ENCODE measurements at places on chromosomes 3 and 15.

DNA sequence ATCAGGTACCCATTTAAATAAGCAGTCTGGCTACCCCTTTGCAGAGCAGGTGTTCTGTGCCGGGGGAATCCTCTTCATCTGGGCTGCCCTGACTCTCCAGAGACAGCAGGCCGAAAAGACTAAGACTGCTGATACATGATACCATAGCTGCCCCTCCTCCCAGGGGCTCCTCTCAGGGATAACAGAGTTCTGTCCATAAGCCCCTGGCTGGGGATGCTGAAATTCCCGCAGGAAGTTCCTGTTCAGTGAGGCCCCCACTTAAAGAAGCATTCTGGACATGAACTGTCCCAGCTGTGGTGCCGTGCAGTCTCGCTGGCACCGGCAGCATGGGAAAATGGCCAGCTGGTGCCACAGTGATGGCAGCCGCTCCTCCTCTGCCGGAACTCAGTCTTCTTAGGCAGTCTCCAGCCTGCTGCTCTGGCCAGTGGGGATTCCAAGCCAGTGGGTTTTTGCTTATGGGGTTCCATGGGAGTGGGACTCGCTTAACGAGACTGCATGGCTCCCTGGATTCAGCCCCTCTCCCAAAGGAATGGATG, 1026.2 kb downstream of the NAALADL2 start:
- no peak for DNase-seq
- no peak overlapping the region for H3K27ac ChIP-seq
- no peaks in the 10 kb centered on the region for H3K4me1 ChIP-seq
- H3K36me3 ChIP-seq: no peaks in the 10 kb centered on the region
- no peaks in the 10 kb centered on the region for H3K27me3 ChIP-seq

DNA sequence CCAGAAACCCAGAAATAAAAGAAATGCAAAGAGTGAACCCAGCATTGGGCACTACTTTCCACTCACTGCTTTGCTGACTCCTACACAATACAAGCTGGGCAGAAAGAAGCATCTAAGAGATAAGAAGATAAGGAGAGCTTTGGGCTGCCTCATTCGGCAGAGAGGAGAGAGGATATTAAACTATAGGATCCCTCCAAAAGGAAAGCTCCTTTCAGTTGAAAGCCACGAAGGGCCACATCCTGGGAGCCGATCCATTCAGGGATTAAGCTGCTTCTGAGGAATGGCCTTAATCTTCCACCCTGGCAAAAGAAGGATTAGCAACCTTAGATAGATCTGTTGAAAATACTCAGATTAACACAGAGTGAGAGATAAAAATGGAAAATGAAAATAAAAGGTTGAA, 274.9 kb upstream of the PPP2R3A start:
- no peak for DNase-seq
- H3K4me1 ChIP-seq: no peaks in the 10 kb centered on the region
- H3K36me3 ChIP-seq: no peaks in the 10 kb centered on the region

GRCh38 chr3:53525765-53526703, 31.6 kb downstream of the CACNA1D start:
- DNase-seq: no peak
- H3K4me1 ChIP-seq: no peaks in the 10 kb centered on the region
- H3K27me3 ChIP-seq: no peaks in the 10 kb centered on the region
- no peak overlapping the region for H3K4me3 ChIP-seq

DNA sequence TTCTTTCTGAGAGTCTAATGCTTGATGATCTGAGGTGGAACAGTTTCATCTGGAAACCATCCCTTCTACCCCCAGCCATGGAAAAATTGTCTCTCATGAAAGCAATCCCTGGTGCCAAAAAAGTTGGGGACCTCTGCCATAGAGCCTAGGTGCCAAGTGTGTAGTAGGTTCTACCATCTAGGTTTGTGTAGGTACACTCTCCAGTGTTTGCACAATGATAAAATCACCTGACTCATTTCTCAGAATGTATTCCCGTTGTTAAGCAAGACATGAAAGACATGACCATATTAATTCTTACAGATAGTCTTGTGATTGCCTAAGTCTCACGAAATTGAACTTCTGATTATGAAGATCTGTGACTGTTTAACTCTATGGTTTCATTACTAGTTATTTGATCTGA, 68.6 kb downstream of the KAT2B start:
- no peak for DNase-seq
- H3K4me1 ChIP-seq: peaks cover 8% of the 10 kb centered on the region
- no peak overlapping the region for H3K4me3 ChIP-seq
- no peak overlapping the region for H3K27ac ChIP-seq

- H3K27ac ChIP-seq: no peak overlapping the region
- no peaks in the 10 kb centered on the region for H3K4me1 ChIP-seq
- H3K4me3 ChIP-seq: no peak overlapping the region
- DNase-seq: no peak
- H3K27me3 ChIP-seq: no peaks in the 10 kb centered on the region
- no peaks in the 10 kb centered on the region for H3K36me3 ChIP-seq
Observed at GRCh38 chr3:65246561-65246960, 558.8 kb upstream of the ADAMTS9 start.

DNA sequence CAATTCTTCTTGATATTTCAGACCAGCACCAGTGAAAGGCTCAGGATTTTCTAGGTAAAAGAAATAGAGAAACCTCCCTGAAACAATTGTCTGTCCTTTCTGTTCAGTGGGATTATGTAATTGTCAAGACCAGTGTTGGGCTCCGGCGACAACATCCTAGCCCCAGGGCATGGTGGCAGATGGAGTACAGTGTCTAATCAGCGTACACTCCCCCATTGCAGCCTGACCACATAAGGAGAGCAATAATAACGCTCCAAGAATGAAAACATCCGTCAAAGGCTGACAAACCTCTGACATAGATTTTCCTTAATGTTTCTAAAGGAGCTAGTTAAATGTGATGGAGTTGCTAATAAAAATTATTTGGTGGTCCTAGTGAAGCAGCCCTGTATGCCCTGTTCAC, 144.6 kb downstream of the EBLN2 start:
- no peaks in the 10 kb centered on the region for H3K4me1 ChIP-seq
- DNase-seq: no peak
- H3K27ac ChIP-seq: no peak overlapping the region
- no peak overlapping the region for H3K4me3 ChIP-seq
- H3K27me3 ChIP-seq: no peaks in the 10 kb centered on the region
- no peaks in the 10 kb centered on the region for H3K36me3 ChIP-seq

DNA sequence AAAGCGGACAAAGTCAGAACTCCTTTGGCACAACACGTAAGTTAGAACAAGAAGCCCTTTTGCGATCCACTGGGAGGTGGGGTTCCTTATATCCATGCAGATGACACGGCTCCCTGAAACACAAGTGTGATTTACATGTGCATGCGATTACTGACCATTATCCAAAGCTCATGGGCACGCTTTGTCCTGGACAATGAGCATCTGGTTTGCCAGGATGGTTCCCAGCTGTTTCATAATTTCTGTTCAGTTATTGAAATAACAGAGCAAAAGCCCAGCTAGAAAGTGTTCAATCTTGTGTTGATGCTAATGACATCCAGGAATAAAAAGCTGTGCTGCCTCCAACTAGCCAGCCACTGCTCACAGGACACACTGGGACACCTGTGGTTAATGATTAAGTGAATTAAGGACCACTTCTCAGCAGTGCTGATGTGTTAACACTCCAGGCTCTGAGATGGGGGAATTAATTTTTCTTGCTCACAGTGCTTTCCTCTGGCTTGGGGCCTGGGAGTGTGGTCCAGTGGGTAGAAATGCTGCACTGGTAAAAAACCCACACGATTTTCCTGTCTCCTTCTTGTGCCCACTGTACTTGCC, 123.1 kb upstream of the SLC2A2 start:
- no peaks in the 10 kb centered on the region for H3K4me1 ChIP-seq
- no peak overlapping the region for H3K27ac ChIP-seq
- no peak overlapping the region for H3K4me3 ChIP-seq
- peaks cover 40% of the 10 kb centered on the region for H3K36me3 ChIP-seq
- H3K27me3 ChIP-seq: no peaks in the 10 kb centered on the region
- no peak for DNase-seq

DNA sequence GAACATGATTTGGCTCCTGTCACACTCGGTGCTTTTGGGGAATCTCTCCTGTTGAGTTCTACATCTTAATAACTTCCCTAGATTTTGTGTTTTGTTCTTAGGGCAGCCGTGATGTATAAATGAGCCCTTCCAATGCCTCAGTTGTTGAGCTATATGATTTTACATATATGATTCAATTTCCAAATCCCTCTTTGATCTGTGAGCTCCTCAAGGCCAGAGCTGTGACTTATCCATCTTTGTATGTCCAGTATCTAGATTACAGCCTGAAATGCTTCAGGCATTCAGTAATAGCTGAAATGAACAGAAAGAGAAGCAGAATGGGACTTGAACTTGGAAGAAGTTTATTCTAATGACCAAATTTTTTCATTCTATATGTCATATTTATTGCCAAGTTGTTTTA, 26.6 kb downstream of the CGGBP1 start:
- peaks cover 52% of the 10 kb centered on the region for H3K4me1 ChIP-seq
- H3K27me3 ChIP-seq: no peaks in the 10 kb centered on the region
- DNase-seq: no peak

GRCh38 chr3:138062626-138063025, 52.7 kb downstream of the CLDN18 start:
- H3K4me3 ChIP-seq: no peak overlapping the region
- peaks cover 7% of the 10 kb centered on the region for H3K4me1 ChIP-seq
- no peaks in the 10 kb centered on the region for H3K27me3 ChIP-seq
- H3K27ac ChIP-seq: no peak overlapping the region
- no peak for DNase-seq

DNA sequence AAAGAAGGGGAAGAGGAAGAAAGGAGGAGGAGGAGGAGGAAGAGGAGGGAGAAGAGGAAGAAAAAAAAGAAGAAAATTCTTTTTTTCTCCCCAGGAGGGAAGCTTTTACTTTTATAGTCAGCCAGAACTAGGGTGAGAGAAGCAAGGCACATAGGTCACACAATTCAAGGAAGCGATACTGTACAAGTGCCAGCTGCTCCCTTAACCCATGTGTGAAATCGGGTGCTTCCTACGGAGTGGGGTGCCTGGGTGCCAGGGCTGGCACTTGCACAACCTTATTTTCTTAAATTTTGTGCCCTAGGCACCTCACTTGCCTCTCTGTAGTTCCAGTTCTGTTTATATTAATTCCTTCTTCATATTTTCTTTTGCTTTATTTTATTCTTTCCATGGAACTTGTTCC, 150.4 kb downstream of the LIPC start:
- H3K27me3 ChIP-seq: no peaks in the 10 kb centered on the region
- peaks cover 12% of the 10 kb centered on the region for H3K4me1 ChIP-seq
- no peak for DNase-seq
- no peak overlapping the region for H3K4me3 ChIP-seq
- H3K27ac ChIP-seq: no peak overlapping the region

DNA sequence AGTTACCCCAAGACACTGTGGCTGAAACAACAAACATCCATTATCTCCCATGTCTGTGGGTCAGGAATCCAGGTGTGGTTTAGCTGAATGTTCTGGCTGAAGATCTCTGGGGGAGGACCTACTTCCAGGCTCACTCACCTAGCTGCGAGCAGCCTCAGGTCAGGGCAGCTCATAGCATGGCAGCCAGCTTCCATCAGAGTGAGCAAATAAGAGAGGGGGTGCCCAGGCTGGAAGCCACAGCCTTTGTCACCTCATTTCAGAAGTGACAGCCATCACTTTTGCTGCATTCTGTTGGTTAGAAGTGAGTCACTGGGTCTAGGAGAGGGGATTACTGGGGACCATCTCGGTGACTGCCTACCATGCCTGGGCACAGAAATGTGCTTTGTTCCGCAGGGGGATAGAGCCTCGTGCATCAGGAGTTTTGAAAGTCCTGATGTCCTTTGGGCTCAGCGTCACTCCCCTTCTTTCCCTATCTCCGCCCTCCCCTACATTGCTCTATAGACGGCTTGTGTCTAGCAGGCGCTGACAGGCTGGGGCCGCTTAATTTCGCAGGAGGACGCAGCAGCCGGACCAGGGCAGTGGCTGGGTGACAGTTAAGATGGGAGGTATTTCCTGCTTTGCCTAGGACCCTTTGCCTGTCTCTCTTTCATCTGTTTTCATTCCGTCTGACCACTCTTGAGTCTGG, 25.4 kb downstream of the TGM4 start:
- no peaks in the 10 kb centered on the region for H3K4me1 ChIP-seq
- DNase-seq: no peak
- H3K27me3 ChIP-seq: no peaks in the 10 kb centered on the region

DNA sequence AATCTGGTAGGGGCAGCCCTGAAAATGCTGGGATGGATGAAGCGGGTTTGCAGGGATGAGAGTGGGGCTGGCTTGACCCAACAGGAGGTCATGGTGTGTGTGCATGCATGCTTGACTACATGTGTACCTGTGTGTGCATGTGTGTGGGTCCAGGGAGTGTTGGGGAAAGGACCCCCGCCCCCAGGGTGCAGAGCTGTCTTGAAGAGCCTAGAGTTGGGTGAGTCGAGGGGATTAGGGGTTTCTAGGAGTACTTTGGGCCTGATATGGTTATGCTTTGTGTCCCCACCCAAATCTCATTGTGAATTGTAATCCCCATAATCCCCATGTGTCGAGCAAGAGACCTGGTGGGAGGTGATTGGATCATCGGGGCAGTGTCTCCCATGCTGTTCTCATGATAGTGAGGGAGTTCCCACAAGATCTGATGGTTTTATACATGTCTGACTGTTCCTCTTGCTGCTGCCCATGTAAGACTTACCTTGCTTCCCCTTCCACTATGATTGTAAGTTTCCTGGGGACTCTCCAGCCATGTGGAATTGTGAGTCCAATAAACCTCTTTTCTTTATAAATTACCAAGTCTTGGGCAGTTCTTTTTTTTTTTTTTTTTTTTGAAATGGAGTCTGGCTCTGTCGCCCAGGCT, 5.2 kb upstream of the LCTL start:
- no peaks in the 10 kb centered on the region for H3K27me3 ChIP-seq
- no peaks in the 10 kb centered on the region for H3K4me1 ChIP-seq
- no peaks in the 10 kb centered on the region for H3K36me3 ChIP-seq
- H3K4me3 ChIP-seq: no peak overlapping the region
- no peak overlapping the region for H3K27ac ChIP-seq
- DNase-seq: no peak

DNA sequence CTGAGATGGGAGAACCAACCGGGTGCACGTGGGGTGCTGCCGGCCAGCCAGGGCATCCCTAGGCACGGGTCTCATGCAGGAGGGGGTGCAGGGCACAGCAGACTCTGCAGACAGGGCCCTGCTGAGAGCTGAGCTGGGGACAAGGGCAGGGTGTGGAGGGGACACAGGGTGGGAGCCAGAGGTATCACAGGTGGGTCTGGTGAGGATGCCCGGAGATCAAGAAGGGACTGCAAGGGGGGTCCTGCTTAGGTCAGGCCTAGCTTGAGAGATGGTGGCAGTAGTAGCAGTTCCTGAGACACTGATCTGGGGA, 39.5 kb upstream of the PRR23E start:
- DNase-seq: no peak
- H3K27me3 ChIP-seq: no peaks in the 10 kb centered on the region
- no peaks in the 10 kb centered on the region for H3K4me1 ChIP-seq
- H3K27ac ChIP-seq: no peak overlapping the region

Measured in common myeloid progenitor, CD34-positive (primary cell).